ENCODE measurements at places on chromosomes 2 and 18.

GRCh38 chr2:54669677-54670484 lies 53.6 kb upstream of the EML6 start:
- no peak overlapping the region for H3K27ac ChIP-seq
- peaks cover 9% of the 10 kb centered on the region for H3K4me1 ChIP-seq
- DNase-seq = no peak
- H3K27me3 ChIP-seq = no peaks in the 10 kb centered on the region
- H3K36me3 ChIP-seq = peaks cover 61% of the 10 kb centered on the region
- no peak overlapping the region for H3K4me3 ChIP-seq

GRCh38 chr2:60558536-60558935 lies 5.1 kb upstream of the BCL11A start:
- no peaks in the 10 kb centered on the region for H3K36me3 ChIP-seq
- DNase-seq = no peak
- H3K27ac ChIP-seq = no peak overlapping the region
- peaks cover 37% of the 10 kb centered on the region for H3K4me1 ChIP-seq

DNA sequence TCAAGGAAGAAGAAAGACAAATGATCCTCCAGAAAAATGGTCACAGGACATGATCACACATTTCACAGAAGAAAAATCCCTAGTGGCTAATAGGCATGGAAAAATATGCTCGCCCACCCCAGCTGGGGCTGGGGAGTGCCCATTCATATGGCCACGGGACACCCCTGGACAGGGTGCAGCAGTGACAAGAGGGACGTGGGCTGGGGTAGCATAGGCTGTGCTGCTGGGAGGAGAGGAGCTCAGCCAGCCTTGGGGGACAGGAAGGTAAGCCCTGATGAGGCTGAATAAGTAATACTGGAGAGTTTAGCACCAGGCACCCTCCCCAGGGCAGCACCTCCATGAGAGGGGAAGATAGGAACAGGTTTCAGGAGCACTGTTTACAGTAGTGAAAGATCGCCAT lies 254.9 kb upstream of the HS6ST1 start:
- H3K27ac ChIP-seq = no peak overlapping the region
- no peak for DNase-seq
- no peaks in the 10 kb centered on the region for H3K36me3 ChIP-seq
- H3K4me3 ChIP-seq = no peak overlapping the region

DNA sequence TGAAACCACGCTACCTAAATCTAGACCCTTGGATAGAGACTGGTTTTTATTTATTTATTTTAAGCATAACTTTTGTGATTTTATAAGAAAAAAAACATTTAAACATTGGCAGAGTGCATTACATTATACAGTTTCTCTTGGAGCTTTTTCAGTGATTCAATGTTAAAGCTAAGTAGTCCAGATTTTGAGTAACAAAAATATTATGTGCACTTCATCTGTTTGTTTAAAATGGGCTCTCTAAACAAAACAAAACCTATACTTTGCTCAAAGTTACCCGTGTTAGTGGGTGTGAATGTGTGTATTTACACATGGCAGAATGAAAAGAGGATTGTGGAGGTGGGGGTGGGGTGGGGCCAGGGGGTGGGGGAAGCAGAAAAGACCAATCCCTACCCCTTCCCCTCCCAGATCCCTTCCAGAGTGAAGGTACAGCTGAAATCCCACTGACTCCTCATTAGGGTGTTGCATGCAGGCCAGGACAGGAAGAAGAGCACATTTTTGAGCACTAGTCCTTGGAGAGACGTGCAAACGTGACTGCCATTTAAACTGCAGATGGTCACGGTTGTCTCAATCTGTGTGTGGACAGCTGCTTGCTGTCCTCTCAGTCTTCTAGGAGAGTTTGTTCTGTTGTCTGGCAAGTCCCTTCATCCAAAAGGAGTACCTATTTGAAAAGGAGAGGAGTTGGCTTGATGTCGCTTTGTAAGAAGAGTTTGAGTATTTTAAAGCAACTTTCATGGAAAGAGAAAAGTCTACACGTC lies 303.0 kb downstream of the ICOS start:
- no peaks in the 10 kb centered on the region for H3K27me3 ChIP-seq
- no peak overlapping the region for H3K4me3 ChIP-seq
- H3K4me1 ChIP-seq = peaks cover 7% of the 10 kb centered on the region
- H3K36me3 ChIP-seq = no peaks in the 10 kb centered on the region
- no peak for DNase-seq

- H3K4me1 ChIP-seq = peaks cover 18% of the 10 kb centered on the region
- peak within 1 kb of the TSS; percentile 66 for H3K27ac ChIP-seq
- peak within 1 kb of the TSS; percentile 71 for H3K4me3 ChIP-seq
Observed at GRCh38 chr2:165793779-165794535, at the start of gene GALNT3. Gene GALNT3 (minus strand): TSS chr2:165794247. CDS start chr2:165770700, 23,547 bp downstream.

GRCh38 chr2:82062463-82062862 lies 1757.9 kb upstream of the LRRTM1 start:
- no peaks in the 10 kb centered on the region for H3K27me3 ChIP-seq
- H3K4me3 ChIP-seq = no peak overlapping the region
- no peaks in the 10 kb centered on the region for H3K4me1 ChIP-seq
- H3K27ac ChIP-seq = no peak overlapping the region

GRCh38 chr2:40318921-40319320 lies 133.0 kb downstream of the SLC8A1 start:
- no peak overlapping the region for H3K4me3 ChIP-seq
- no peak for DNase-seq
- no peaks in the 10 kb centered on the region for H3K27me3 ChIP-seq
- no peaks in the 10 kb centered on the region for H3K36me3 ChIP-seq
- H3K27ac ChIP-seq = no peak overlapping the region
- H3K4me1 ChIP-seq = no peaks in the 10 kb centered on the region

DNA sequence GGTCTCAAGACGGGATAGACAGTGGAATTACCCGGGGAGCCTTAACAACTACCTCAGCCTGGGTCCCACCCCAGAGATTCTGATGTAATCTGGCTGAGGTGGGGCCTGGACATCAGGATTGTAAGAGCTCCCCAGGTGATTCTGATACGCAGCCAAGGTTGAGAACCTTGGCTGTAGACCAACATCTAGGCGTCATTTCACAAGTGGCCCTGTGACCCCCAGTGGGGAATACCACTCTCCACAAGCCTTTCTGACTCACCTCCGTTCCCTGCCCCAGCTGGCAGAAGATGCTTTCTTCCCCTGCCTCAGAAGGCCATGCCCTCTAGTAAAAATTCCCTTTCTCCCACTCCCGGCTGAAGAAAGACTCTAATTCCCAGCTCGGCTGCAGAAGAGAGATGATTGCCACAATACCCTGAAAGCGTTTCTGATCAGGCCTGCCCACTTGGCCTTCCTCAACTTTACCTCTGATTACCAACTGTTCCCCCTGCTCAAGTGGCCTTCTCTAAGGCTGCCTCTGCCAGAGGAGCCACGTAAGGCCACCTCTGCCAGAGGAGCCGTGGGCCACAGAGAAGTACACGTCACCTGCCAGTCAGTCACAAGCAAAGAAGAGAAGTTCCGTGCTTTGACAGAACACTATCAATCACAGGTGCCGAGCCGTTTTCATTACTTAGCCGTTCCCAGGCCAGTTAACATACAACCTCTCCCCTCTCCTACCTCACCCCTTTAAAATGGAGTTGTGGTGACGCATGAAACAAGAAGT lies 116.8 kb upstream of the PKDCC start:
- H3K36me3 ChIP-seq = no peaks in the 10 kb centered on the region
- H3K4me3 ChIP-seq = no peak overlapping the region
- DNase-seq = no peak
- H3K4me1 ChIP-seq = no peaks in the 10 kb centered on the region
- H3K27ac ChIP-seq = no peak overlapping the region

DNA sequence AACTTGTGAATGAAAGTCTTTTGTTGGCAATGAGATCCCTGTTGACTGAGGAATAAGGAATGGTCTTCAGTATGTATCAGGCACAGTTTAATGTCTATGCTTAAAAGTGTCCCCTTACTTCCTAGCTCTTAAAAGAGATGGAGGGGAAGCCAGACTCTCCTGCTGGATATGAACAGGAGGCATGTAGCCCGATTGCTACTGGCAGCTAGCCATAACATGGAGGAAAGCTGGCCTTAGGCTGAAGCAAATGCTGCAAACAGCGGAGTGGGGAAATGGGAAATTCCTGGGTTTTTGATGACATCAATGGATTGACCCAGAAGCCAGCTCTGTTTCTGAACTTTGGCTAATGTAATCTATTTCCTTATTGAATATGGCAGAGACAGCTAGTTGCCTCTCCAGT lies 266.1 kb downstream of the SLC4A3 start:
- H3K27me3 ChIP-seq = no peaks in the 10 kb centered on the region
- DNase-seq = no peak
- H3K4me1 ChIP-seq = no peaks in the 10 kb centered on the region
- no peaks in the 10 kb centered on the region for H3K36me3 ChIP-seq
- H3K27ac ChIP-seq = no peak overlapping the region

DNA sequence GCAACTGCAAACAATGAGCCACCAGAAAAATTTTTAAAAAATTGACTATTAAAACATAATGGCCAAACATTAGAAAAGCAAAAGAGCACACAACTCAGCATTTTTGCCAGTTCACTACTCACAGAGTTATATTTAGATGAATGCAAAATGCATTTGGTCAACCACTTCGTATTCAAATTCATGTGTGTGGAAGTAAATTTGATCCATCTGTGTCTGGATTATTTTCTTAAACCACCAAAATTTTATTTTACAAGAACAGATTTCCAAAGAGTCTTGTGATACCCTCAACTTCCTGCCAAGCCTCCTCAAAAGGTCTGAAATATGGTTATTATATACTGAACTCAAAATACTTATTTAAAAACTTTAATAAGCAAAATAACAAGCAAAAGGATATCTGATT lies 57.4 kb downstream of the PPP1R1C start:
- H3K36me3 ChIP-seq = no peaks in the 10 kb centered on the region
- no peak overlapping the region for H3K27ac ChIP-seq
- H3K4me3 ChIP-seq = no peak overlapping the region

- H3K4me1 ChIP-seq = no peaks in the 10 kb centered on the region
- H3K36me3 ChIP-seq = peaks cover 19% of the 10 kb centered on the region
- no peak overlapping the region for H3K27ac ChIP-seq
- H3K27me3 ChIP-seq = no peaks in the 10 kb centered on the region
- H3K4me3 ChIP-seq = no peak overlapping the region
Observed at GRCh38 chr18:57023275-57023882, 123.5 kb upstream of the BOD1L2 start.

DNA sequence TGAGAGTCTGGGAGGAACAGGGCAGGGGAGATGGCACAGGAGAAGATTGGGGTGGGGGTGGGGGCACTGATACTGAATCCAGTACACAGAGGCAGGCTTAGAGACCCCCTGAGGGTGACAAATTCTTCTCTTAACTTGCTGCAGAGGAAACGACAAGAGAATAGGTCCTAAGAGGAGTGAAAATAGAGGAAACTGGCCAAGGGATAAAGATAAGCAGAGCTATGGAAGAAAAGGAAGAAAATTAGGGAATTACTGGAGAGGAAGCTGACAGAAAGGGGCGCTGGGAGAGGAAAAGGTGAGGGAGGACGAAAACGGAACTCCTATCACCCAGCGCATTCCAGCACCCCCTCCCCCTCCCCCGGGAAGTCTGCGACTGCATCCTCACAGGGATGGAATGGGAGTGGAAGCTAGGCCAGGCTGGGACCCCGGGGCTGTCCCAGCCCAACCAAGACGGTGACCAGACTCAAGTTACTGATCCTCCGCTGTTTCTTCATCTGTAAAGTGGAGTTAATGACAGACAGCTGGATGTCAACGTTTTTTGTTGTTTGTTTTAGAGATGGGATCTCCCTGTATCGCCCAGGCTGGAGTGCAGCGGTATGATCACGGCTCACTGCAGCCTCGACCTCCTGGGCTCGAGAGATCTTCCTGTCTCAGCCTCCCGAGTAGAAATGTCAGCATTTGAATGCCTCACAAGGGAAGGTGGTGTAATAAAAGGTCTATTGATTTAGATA lies 2.6 kb upstream of the EMX1 start:
- H3K4me1 ChIP-seq = peaks cover 42% of the 10 kb centered on the region
- no peak overlapping the region for H3K27ac ChIP-seq
- no peak overlapping the region for H3K4me3 ChIP-seq
- no peak for DNase-seq

GRCh38 chr2:72887032-72887739 lies at the start of gene SPR:
Gene SPR (plus strand): TSS chr2:72887408. CDS start chr2:72887433, 25 bp downstream.
- peak within 1 kb of the TSS; percentile 48 for H3K4me3 ChIP-seq
- no peak within 1 kb of the TSS for H3K27ac ChIP-seq
- H3K36me3 ChIP-seq = no peaks in the 10 kb centered on the region
- H3K4me1 ChIP-seq = peaks cover 17% of the 10 kb centered on the region
- peaks cover 57% of the 10 kb centered on the region for H3K27me3 ChIP-seq

DNA sequence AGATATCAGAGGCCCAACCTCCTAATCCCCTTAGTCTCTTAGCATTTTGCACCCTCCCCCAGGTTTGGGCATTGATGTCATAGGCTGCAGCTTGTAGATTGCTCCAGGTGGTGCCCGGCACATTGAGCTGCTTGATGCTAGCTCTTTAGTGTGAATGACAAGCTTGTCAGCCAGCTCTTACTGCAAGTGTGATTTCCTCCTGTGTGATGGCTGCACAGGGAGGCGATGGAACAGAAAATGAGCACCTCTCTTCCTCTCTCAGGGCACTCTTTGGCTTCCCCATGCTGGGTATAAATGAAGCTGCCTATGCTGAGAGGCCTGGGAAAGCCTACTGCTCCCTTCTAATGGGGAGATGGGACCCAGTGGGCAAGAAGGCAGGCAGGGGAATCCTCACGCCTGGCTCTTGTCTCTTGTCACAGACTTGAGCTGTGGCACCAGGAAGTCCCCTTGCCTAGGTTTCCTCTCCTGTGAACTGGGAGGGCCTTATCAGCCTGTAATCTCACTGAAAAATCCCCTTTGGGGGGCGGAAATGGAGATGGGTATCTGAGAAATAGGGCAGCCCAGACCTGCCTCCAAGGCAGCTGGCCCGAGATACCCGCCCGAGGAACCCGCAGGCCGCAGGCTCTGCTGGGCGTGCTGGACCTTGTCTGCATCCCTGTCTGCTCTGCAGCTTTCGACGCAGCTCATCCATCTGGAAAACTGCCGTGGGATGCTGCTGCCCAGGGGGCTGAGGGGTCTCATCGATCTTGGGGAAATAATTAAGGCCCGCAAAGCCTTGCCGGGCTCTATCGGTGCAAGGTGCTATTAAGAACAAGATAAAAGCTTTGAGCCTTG lies 163.5 kb upstream of the CXCR4 start:
- H3K4me3 ChIP-seq = no peak overlapping the region
- DNase-seq = peak; percentile 75
- H3K27me3 ChIP-seq = no peaks in the 10 kb centered on the region

Data from T-cell (primary cell).